ENCODE measurements at places on chromosomes 1 and 21. TPM values are rescaled to one million over a fixed set of nuclear protein-coding genes. Genes with fewer than 3 reads are reported as not detected.

DNA sequence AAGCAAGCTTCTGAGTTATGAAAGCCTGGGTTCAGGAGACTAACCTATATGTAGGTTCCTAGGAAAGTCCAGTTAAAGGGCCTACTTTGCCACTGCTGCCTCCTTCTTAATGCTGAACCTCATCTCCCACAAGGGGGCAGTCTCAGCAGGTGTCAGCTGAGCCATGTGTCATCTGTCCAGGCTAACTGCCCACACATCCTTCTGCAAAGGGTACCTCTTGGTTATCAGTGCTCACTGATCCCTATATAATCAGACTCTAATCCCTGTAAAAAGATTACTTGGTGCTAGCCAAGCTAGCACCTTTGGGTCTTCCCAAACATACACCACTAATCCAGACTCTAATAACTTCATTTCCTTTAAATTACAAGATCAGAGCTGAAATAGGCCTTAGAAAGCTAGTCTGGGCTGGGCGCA, 9.0 kb downstream of the PRDX1 start:
- DNase-seq, result peak; percentile 56
- H3K36me3 ChIP-seq, result peaks cover 79% of the 10 kb centered on the region
- no peak overlapping the region for H3K4me3 ChIP-seq

GRCh38 chr1:8848663-8849386, 29.7 kb downstream of the ENO1 start:
- H3K36me3 ChIP-seq, result no peaks in the 10 kb centered on the region
- no peaks in the 10 kb centered on the region for H3K27me3 ChIP-seq
- H3K4me1 ChIP-seq, result peaks cover 30% of the 10 kb centered on the region
- peak; percentile 97 for DNase-seq
- no peak overlapping the region for H3K4me3 ChIP-seq

- peaks cover 20% of the 10 kb centered on the region for H3K36me3 ChIP-seq
- peaks cover 76% of the 10 kb centered on the region for H3K4me1 ChIP-seq
- DNase-seq, result peak; percentile 78
- no peaks in the 10 kb centered on the region for H3K27me3 ChIP-seq
- H3K27ac ChIP-seq, result peak overlapping the region; percentile 85
- no peak overlapping the region for H3K4me3 ChIP-seq
Observed at GRCh38 chr1:27418326-27419185, 26.1 kb downstream of the GPR3 start.

GRCh38 chr1:194062962-194063361, 876.5 kb upstream of the B3GALT2 start:
- H3K36me3 ChIP-seq, result no peaks in the 10 kb centered on the region
- H3K27ac ChIP-seq, result no peak overlapping the region
- no peaks in the 10 kb centered on the region for H3K27me3 ChIP-seq
- DNase-seq, result no peak

- DNase-seq, result no peak
- no peaks in the 10 kb centered on the region for H3K4me1 ChIP-seq
- H3K36me3 ChIP-seq, result no peaks in the 10 kb centered on the region
- H3K27ac ChIP-seq, result no peak overlapping the region
- no peak overlapping the region for H3K4me3 ChIP-seq
Observed at GRCh38 chr1:208002672-208003071, 91.7 kb upstream of the CD34 start.

- DNase-seq, result peak; percentile 86
- peak overlapping the region; percentile 76 for H3K27ac ChIP-seq
- no peaks in the 10 kb centered on the region for H3K27me3 ChIP-seq
- no peak overlapping the region for H3K4me3 ChIP-seq
Observed at GRCh38 chr1:116243333-116244054, 129.6 kb upstream of the ATP1A1 start.

Gene KCNE2
- not detected for total RNA-seq

Gene UMODL1
- not detected for total RNA-seq

GRCh38 chr21:26550326-26550725, 22.8 kb downstream of the CYYR1 start:
- DNase-seq, result no peak
- H3K27me3 ChIP-seq, result no peaks in the 10 kb centered on the region

Gene SAMD11
- 11.2 TPM for total RNA-seq

GRCh38 chr21:18716578-18717138, 313.1 kb upstream of the TMPRSS15 start:
- no peaks in the 10 kb centered on the region for H3K4me1 ChIP-seq
- no peaks in the 10 kb centered on the region for H3K27me3 ChIP-seq
- no peaks in the 10 kb centered on the region for H3K36me3 ChIP-seq
- no peak overlapping the region for H3K27ac ChIP-seq

DNA sequence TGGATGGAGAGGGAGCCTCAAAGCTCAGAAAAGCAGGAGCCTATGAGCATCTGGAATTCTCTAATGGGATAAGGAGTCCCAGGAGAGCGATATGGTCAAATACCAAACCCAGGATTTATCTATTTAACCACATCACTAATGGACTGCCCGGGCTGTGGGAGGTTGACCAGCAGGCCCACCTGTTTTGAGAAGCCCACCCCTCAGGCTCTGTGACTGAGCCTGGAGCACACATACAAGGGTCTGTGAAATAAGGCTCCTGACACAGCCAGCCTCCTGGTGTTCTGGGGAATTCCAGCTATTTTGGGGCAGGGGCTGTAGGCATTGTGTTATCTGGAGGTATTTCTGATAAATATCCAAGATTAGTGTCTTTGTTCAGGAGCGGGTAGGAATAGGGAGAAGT, 132.0 kb upstream of the C1orf21 start:
- DNase-seq, result no peak
- no peaks in the 10 kb centered on the region for H3K4me1 ChIP-seq
- H3K27ac ChIP-seq, result no peak overlapping the region
- H3K27me3 ChIP-seq, result no peaks in the 10 kb centered on the region
- H3K4me3 ChIP-seq, result no peak overlapping the region
- no peaks in the 10 kb centered on the region for H3K36me3 ChIP-seq

GRCh38 chr1:232657426-232658005, 27.6 kb upstream of the SIPA1L2 start:
- no peaks in the 10 kb centered on the region for H3K4me1 ChIP-seq
- H3K36me3 ChIP-seq, result no peaks in the 10 kb centered on the region
- no peak overlapping the region for H3K27ac ChIP-seq
- no peak for DNase-seq
- H3K4me3 ChIP-seq, result no peak overlapping the region

Gene PLA2G2F
- total RNA-seq, result not detected

Gene KDF1
- 30.3 TPM for total RNA-seq

GRCh38 chr21:41537356-41537755, 29.4 kb upstream of the TMPRSS2 start:
- H3K27ac ChIP-seq, result no peak overlapping the region
- DNase-seq, result no peak
- H3K27me3 ChIP-seq, result no peaks in the 10 kb centered on the region
- no peak overlapping the region for H3K4me3 ChIP-seq
- H3K36me3 ChIP-seq, result no peaks in the 10 kb centered on the region
- peaks cover 11% of the 10 kb centered on the region for H3K4me1 ChIP-seq

DNA sequence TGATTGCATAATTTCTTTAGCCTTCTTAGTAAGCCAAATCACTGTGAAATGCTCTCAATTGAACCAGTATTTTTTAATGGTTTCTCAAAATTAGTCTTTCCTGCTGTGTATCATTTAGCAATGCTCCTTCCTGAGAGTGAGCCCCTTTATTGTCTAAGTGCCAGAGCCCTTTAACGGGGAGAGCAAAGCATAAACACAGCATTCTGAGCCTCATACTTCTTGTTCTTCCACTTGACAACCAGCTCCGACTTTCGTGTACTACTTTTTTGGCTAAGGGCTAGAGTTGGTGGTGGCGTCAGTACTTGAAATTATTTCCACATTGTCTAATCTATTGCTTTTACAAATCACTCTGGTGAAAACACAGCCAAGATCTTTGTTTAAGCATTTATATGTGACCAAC, 299.0 kb downstream of the TPR start:
- H3K27ac ChIP-seq, result peak overlapping the region; percentile 37
- DNase-seq, result peak; percentile 18
- H3K4me3 ChIP-seq, result no peak overlapping the region

GRCh38 chr1:89980605-89981004, 14.3 kb upstream of the ZNF326 start:
- no peak for DNase-seq
- no peak overlapping the region for H3K4me3 ChIP-seq
- H3K27me3 ChIP-seq, result no peaks in the 10 kb centered on the region
- H3K4me1 ChIP-seq, result no peaks in the 10 kb centered on the region
- H3K36me3 ChIP-seq, result no peaks in the 10 kb centered on the region
- no peak overlapping the region for H3K27ac ChIP-seq

DNA sequence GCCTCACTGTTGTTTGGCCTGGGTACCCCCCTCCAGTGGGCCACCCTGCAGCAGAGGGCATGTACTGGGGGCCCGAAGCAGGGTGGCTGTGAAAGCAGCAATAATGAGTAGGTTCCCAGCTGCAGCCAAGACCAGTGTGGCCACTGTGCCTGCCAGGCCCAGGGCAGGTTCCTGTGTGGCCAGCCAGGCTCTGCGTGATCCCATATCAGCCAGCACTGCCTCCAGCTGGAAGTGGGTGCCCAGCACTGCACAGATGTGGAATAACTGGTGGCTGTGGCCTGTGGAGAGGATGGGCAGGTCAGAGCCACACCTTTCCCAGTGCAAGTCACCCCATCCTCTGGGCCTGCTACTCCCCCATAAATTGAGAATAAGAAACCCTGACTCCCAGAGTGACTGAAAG, 2.1 kb downstream of the BGLAP start:
- peaks cover 5% of the 10 kb centered on the region for H3K4me1 ChIP-seq
- DNase-seq, result no peak
- H3K27me3 ChIP-seq, result no peaks in the 10 kb centered on the region

DNA sequence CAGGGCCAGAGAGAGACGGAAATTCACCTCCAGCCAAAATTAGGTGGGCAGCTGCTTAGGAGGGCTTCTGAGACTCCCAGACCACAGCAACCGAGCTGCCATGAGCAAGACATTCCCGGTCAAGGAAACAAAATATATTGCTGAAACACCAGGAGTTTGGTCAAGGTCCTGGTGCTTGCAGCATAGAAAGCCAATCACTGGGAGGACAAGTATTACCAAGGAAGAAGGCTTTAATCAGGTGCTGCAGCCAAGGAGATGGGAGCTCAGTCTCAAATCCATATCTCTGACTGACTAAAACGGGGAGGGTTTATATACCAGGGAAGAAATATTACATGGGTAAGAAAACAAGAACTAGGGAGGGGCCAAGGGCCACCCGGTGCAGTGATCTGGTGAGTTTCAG, 18.8 kb upstream of the TMEM125 start:
- no peak overlapping the region for H3K4me3 ChIP-seq
- H3K36me3 ChIP-seq, result no peaks in the 10 kb centered on the region
- H3K4me1 ChIP-seq, result peaks cover 2% of the 10 kb centered on the region
- no peaks in the 10 kb centered on the region for H3K27me3 ChIP-seq

Measured in thyroid gland (tissue), 4 donors.